Small intestine (tissue), 16 donors: ENCODE measurements at places on chromosomes 6 and 20. TPM values are rescaled to one million over a fixed set of nuclear protein-coding genes. Genes with fewer than 3 reads are reported as not detected.

The CD24 gene
- 91.7 TPM for polyA plus RNA-seq

The ME1 gene
- polyA plus RNA-seq, result 48.3 TPM

The HDGFL1 gene
- polyA plus RNA-seq, result not detected

The TPD52L2 gene
- polyA plus RNA-seq, result 87.7 TPM

The DLK2 gene
- polyA plus RNA-seq, result 0.72 TPM

The GABRR2 gene
- 0.81 TPM for polyA plus RNA-seq

The PLTP gene
- 17.8 TPM for polyA plus RNA-seq

The RFX6 gene
- polyA plus RNA-seq, result 0.54 TPM

The PRPF6 gene
- 35.3 TPM for polyA plus RNA-seq

The OR2J3 gene
- not detected for polyA plus RNA-seq

The CDH26 gene
- polyA plus RNA-seq, result 0.72 TPM

The CABLES2 gene
- polyA plus RNA-seq, result 1.3 TPM

The NOX3 gene
- polyA plus RNA-seq, result not detected

The SOBP gene
- not detected for polyA plus RNA-seq

The ADGB gene
- not detected for polyA plus RNA-seq

The KCNB1 gene
- 1.2 TPM for polyA plus RNA-seq

The PAQR8 gene
- polyA plus RNA-seq, result 14.1 TPM

The ADGRF5 gene
- 7.4 TPM for polyA plus RNA-seq

The TMEM151B gene
- polyA plus RNA-seq, result 0.96 TPM

The SLC22A16 gene
- polyA plus RNA-seq, result 0.16 TPM

The NHLRC1 gene
- polyA plus RNA-seq, result 5.2 TPM

The MRPL18 gene
- 83.3 TPM for polyA plus RNA-seq

The TCF15 gene
- 0.21 TPM for polyA plus RNA-seq

The NMBR gene
- not detected for polyA plus RNA-seq

The MEP1A gene
- 73.9 TPM for polyA plus RNA-seq

The CALHM5 gene
- 0.43 TPM for polyA plus RNA-seq

The FAM162B gene
- polyA plus RNA-seq, result 0.81 TPM

The BTBD9 gene
- polyA plus RNA-seq, result 5.1 TPM
